ENCODE measurements at places on chromosomes 3 and 15. TPM values are rescaled to one million over a fixed set of nuclear protein-coding genes. Genes with fewer than 3 reads are reported as not detected.

The MTMR10 gene
- 46.1 TPM for total RNA-seq

The ZNF774 gene
- 3.3 TPM for total RNA-seq

The CHST14 gene
- 11.8 TPM for total RNA-seq

The ISG20 gene
- 1.7 TPM for total RNA-seq

The AGBL1 gene
- 1.5 TPM for total RNA-seq

The GMPS gene
- total RNA-seq = 35.9 TPM

The PPP1R14D gene
- not detected for total RNA-seq

The AMOTL2 gene
- total RNA-seq = 37.0 TPM

The CP gene
- 1.9 TPM for total RNA-seq

The CAMKV gene
- 0.37 TPM for total RNA-seq

- no peak for DNase-seq
Measured at GRCh38 chr3:64267721-64268604, 42.7 kb upstream of the PRICKLE2 start.

GRCh38 chr15:89174476-89174875 is 46.9 kb downstream of the RLBP1 start:
- no peak for DNase-seq

GRCh38 chr15:59596640-59597039 is 14.9 kb upstream of the GCNT3 start:
- DNase-seq = no peak

GRCh38 chr3:165446555-165446954 is 250.4 kb upstream of the SLITRK3 start:
- no peak for DNase-seq

- DNase-seq = no peak
Measured at GRCh38 chr3:150806185-150806835, 43.3 kb upstream of the SIAH2 start.

GRCh38 chr3:41662288-41662687 is 299.6 kb downstream of the ULK4 start:
- DNase-seq = no peak

DNA sequence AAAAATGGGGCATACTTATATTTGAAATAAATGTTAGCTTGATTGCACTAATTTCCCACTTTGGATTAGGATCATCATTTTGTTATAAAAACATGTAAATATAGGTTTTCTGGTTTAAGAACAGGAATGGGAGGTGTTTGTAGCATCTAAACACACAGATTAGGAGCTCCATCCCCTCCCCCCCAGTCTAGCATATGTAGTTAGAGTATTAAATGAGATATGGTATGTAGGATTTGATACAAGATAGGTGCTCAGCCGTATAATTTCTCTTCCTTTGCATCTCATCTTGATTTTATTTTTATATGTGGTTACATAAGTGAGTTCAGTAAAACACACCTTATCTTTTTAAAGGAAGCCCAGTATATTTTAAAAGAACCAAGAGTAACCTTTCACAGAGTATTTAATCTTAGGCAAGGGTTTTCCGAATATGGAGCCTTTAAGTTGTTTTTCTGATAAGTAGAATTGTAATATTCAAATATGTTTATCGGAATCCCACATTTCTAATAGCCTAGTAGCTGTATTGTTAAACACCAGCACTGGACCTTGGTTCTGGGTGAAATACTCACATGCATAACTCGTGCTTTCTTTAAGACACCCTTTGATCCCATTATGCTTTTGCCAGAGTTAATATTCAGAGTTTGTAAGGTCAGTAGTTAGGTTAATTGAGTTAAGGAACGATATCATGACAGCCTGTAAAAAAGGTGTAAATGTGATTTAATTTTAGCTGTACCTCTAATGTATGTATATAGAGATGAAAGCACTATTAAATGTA is 2.3 kb downstream of the SLC25A36 start:
- no peak for DNase-seq

GRCh38 chr3:105033081-105033480 is 333.6 kb upstream of the ALCAM start:
- DNase-seq = no peak

- DNase-seq = peak; percentile 47
Measured at GRCh38 chr3:146065573-146066006, 95.4 kb downstream of the PLOD2 start.

DNA sequence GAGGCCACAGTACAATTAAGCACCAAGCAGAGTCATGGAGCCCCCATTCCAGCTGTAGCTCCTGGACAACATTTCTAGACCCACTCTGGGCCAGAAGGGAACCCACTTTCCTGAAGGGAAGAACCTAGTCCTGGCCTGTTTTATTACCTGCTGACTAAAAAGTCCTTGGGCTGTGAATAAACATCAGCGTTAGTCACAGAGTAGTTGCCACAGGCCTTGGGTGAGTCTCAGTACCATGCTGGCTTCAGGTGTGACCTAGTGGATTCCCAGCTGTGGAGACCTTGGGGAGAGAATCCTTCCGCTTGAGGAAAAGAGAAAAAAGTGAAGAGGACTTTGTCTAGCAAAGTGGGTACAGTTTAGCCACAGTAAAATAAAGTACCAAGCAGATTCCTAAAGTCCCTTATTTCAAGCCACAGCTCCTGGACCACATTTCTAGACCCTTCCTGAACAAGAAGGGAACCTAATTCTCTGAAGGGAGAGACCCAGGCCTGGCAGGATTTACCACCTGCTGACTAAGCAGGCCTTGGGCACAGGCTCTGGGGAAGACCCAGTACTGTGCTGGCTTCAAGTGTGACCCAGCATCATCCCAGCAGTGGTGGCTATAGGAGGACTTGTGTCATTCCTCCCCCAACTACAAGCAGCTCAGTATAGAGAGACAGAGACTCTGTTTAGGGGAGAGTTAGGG is 118.3 kb upstream of the KCNH8 start:
- no peak for DNase-seq

GRCh38 chr3:119690043-119690656 is 12.7 kb upstream of the CFAP91 start:
- no peak for DNase-seq

DNA sequence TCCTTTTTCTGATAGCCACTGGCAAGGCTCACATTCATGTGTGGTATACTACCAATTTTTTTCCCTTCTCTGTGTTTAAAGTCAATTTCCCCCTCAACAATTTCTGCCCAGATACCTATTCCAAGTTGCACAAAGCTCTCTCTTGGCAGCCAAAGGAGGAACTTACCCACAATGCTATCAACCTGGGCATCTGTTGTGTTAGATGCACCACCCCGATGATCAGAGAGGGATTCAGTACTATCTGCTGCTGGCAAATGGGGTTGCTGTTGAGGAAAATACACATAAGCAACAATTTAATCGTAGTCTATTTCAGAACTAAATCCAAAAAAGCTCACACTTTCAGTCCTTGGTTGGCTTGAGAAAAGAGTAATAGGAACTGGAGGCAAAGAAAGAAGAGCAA is 46.1 kb downstream of the AAGAB start:
- DNase-seq = no peak

DNA sequence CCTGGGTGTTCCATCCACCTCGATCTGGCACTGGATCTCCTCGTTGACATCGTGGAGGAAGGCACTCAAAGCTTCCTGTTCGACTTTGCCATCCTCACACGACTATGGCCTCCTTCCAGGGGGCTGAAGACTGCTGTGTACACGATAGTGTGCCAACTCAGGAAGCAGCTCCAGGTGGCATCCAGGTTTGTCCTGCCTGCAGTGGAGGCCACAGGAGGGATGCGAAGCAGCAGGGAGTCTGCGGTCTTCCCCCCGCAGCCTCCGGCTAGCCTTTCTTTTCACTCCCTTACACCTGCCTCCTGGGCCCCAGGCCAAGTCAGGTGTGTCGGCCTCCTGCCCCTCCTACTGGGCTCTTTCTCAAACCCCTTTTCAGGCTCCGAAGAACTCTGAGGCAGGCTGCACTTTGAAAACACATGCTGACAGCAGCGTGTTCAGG is 32.2 kb downstream of the SYNM start:
- DNase-seq = no peak

DNA sequence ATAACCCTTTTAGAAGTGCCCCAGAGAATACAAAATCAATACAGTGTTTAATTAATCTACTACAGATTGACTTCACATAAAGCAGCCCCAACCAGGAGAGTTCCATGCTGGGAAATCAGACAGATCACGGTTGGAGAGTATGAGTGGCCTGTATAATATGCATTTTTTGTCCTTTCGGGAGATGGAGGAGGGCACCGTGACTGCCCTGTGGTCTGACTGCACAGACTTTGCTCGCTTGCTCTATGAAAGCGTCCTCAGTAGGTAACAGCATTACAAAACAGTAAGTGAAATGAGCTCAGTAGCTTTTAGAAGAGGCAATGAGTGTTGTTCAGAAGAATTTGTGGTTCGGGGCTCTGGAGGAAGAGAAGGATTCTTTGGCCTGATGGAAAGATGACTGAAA is 34.2 kb upstream of the SKIL start:
- no peak for DNase-seq

DNA sequence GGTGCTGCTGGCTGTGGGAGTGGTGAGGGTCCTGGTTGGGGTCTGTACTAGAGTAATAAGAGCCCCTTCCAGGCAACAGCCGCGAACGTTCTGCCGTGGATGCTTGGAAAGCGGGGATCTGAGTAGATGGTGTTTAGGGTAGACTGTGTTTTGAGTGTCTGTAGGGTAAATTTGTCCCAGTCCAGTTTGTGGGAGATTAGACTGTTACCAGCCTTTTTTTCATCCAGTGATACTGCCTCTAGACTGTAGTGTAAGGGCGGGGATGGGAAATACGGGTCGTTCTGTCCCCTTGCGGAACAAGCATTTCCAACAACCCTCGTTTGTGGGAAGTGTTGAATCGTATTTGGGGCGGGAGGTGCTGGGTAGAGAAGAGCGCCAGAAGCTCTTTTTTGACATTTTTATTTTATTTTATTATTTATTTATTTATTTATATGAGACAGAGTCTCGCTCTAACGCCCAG is 424 bp downstream of the HAUS2 start:
- peak; percentile 39 for DNase-seq

GRCh38 chr3:100042166-100042981 is 71.9 kb downstream of the FILIP1L start:
- DNase-seq = peak; percentile 45

- no peak for DNase-seq
Measured at GRCh38 chr3:182717216-182717615, 76.1 kb upstream of the ATP11B start.

DNA sequence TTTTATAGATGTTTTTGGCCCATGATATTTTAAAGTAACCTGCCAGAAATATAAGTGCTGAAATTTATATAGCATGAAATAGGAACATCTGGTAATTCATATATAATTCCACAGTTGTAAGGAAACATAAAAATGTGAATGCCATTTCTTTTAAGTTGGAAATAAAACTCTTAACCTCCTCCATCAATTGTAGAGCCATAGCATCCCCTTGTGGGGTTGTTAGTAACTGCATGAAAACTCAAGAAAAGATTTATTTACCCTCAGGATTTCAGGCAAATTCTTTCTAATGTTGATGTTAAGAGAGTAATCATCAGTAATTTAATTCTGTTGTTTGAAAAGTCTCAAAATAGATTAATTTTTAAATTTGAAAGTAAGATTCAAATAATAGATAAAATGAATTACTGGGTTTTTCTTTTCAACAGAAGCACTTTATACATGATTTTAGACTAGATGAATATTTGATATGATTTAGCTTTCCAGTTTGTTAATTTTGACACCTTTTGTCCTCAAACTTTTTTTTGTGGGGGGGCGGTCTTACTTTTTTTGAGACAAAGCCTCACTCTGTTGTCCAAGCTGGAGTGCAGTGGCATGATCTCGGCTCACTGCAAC is 74.7 kb downstream of the RASA2 start:
- DNase-seq = peak; percentile 32

DNA sequence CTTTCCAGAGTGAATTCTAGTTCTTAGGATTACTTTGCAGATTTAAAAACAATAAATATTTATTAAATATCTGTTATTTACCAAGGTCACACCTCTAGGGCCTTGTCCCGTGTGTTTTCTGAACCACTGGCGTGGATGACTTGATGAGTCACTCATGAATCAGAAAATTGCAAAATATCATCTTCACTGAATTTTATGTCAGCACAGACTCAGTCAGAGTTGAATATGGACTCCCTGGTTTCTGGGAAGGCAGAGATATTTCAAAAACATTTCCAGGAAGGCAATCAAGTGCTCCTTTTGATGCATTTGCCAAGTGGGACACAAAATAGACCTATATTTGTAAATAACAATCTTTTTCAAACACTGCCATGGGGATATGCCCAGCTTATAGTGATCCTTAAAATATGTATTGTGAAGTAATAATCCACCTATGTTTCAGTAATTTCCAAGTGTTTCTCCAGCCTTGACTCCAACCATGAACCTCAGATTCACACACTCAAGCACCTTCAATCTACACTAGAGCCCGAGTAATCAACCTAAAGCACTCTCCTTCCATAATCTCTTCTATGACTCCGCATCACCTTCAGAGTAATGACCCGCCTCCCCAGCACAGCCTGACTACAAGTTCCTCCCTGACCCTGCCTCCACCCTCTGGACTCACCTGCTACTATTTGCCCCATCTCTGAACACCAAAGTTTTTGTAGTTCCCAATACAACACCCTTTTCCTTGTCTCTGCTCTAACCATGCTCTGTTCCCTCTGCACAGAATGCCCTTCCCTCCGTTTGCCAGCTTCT is 24.3 kb downstream of the DPH3 start:
- DNase-seq = no peak

DNA sequence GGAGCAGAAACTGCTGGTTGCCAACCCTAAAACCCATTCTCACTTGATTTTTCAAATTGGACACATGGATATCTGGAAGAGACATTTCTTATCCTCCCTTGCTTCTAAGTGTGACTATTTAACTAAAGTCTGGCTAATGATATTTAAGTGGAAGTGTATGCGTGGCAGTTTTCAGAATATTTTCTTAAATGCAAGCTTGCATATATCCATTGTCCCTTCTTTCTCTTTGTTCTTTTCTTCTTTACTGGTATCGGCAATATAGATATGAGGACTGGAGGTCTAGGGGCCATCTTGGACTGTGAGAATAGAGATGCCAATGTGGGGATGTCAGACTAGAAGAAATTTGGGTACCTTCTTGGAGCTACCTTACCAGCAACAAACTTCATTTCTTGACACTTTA is 364.3 kb upstream of the DPH6 start:
- no peak for DNase-seq

DNA sequence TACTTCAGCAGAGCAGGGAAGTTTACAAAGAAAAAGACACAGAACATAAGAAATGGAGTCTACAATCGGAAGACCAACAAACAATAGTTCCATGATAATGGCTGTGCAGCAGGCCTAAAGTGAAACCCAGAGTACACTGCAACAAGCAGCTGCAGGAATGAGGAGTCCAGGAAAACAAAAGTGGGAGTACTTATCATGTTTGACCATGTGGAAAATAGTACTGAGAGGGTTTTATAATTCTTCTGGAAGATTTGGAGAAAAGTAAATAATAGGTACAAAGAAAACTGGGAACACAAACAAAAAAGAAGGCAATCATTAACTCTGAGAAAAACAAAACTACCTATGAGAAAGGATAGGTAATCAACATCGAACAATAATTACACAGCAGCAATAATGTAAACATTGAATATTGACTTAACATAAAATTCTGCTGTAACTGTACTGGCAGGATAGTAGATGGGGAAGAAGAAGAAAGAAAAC is 87.5 kb downstream of the NEK10 start:
- no peak for DNase-seq

- no peak for DNase-seq
Measured at GRCh38 chr3:4584456-4585249, 91.5 kb downstream of the ITPR1 start.
